Renal cortical epithelial cell (primary cell): ENCODE measurements at places on chromosomes 13 and 19.

- DNase-seq: no peak
Observed at GRCh38 chr19:34131100-34131499, 41.2 kb upstream of the LSM14A start.

DNA sequence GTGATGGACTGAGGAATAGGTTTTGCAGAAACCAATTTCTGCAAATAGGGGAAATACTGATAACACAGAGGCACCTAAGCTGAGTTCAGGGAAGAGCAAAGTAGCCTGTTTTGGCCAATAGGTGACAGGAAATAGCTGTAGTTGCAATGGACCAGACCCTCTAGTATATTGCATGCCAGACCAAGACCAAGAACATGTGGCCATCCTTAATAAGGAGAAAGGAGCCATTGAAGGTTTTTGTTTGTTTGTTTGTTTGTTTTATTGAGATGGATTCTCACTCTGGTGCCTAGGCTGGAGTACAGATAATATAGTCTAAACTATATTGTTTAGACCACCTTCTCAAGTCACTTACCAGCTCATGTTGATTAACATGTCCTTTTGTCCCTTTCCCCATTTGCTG, 101.5 kb downstream of the ZNF557 start:
- no peak for DNase-seq

GRCh38 chr19:38015761-38016160, 108.8 kb downstream of the SIPA1L3 start:
- peak; percentile 75 for DNase-seq

GRCh38 chr19:30344446-30345425, 27.4 kb upstream of the ZNF536 start:
- no peak for DNase-seq

DNA sequence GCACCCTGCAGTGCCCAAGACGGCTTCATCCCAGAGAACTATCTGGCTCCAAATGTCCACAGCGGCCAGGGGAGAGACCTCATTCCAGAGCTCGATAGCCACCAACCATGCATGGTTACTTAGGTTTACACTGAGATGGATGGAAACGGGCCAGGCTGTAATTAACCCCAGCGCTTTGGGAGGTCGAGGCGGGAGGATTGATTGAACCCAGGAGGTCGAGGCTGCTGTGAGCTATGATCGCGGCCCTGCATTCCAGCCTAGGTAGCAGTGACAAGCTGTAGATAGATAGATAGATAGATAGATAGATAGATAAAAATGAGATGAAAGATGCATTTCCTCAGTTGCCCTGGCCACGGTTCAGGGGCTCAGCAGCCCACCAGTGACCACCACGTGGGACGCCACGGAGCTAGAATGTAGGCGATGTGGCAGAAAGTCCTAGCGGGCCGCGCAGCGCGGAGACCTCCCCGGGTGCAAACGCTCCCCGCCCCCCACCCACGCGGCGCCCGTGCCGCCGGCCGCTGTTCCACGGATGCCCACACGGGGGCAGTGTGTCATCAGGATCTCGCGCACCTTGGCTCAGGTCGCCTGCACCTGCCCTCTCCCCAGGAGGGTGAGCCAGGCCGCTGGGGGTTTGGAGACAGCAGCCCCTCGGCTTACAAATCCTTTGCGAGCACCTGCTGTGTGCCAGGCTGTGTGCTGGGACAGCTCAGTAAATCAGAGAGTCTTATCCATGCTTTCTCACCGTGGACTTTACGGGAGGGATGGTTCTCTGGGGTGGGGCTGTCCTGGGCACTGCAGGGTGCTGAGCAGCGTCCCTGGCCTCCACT, 13.5 kb upstream of the TLE5 start:
- no peak for DNase-seq
